ENCODE measurements at places on chromosomes 2 and 18.

DNA sequence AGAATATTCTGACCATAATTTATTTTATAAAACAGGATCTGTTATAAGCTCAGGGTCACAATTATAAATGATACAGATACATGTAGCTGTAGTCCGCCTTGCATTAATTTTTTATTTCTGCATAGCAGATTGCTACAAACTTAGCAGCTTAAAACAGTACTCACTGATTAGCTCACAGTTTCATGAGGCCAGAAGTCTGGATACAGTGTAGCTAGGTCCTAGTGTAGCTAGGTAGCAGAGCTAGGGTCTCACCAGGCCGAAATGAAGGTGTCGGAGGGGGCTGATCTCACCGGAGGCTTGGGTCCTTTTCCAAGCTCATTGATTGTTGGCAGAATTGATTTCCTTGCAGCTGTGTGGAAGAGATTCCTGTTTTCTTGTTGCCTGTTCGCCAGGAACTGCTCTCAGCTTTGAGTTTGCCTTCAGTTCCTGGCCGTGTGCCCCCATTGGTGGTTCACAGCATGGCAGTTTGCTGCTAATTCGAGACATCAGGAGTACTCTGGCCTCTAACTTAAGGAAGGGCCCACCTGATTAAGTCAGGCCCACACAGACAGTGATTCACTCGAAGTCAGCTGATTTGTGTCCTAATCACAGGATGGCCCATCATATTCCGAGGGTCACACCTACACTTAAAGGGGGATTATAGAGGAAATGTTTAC is 18.4 kb downstream of the NAPG start:
- no peak for DNase-seq

DNA sequence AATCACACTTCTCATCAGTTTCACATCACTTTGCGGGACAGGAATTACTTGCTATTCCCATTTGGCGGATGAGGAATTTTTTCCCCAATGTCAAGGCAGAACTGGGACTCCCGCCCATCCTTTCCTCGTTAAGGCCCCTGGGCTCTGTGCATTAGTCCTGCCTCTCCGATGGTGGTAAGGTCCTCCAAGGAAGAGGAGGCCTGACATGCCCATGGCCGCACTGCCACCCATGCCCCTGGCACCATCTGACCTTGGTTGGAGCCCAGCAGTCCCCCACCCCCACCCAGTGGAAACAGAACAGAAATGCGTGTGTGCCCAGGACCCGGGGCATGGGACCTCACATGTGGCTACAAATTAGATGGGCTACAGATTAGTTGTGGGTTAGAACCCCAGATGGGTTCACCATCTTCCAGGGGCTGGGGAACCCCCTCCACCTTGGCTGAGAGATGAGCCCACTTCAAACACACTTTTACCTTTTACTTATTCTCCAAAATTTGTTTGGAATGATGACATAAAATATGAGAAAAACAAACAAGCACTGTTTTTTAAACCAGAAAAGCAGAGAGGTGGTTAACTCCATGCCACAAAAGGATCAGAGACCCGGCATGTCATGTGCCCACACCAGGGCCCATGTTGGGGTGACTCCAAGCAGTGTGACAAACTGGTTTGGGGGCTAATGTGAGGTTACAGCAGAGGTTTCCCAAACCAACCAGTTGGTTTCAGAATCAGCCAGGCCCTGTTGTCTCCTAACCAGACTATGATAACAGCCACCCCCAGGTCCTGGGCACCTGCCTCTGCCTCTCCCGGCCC is 11.0 kb upstream of the DUSP2 start:
- no peak for DNase-seq

DNA sequence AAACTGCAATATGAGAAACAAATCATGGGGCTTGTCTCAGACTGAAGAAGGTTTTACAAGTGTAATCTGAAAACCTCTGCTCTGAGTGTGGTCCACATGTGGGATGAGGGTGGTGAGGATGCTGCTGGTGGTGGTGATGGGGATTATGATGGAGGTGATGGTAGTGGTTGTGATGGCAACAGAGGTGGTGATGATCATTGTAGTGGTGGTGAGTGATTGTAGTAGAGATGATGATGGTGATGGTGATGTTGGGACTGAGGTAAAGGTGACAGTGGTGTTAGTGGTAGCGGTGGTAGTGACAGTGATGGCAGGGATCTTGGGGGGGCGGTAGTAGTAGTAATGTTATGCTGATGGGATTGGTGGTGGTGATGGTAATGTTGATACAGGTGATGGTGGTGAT is 217.8 kb downstream of the ANAPC1 start:
- no peak for DNase-seq

- no peak for DNase-seq
Measured at GRCh38 chr18:2970772-2971659, 41.9 kb downstream of the LPIN2 start.

DNA sequence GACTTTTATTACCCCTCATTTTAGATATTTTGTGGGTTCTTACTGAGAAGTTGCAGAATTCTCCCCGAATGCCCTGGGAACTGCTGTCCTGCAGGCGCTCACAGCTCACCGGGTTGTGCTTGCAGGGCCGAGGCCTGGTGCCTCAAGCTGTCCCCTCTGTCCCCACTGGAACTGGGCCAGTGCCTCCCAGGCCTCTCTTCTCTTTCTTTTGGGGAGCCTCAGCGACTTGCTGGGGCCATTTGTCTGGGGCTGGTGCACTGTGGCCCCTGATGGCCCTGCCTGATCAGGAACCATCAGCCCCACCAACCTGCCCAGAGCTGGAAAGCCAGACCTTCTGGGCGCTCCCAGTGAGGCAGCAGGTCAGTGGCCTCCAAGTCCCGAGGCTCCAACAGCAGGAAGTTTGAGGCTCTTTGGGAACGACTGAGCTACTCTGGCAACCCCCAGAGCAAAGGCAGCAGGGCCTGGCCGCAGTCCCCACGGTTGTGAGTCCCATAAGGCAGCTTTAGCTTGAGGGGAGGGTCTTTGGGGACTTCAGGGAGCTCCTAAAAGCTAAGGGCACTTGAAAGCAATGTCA is 14.7 kb upstream of the NEU4 start:
- no peak for DNase-seq
